ENCODE measurements at places on chromosomes 3 and 15.

DNA sequence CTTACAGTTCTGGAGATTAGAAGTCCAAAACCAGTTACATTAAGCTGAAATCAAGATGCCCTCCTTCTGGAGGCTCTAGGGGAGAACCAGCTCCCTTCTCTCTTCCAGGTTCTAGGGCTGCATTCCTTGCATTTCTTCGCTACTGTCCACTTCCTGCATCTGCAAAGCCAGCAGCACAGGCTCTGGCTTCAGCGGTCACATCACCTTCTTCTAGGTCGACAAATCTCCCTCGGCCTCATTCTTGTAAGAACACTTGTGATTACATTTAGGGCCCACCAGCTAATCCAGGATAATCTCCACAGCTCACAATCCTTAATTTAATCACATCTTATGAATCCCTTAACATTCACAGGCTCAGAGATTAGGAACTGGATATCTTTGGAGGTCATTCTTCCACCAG, 73.8 kb downstream of the MINAR1 start:
- no peak for DNase-seq

- no peak for DNase-seq
These were observed 1.2 kb downstream of the PRICKLE2 start for GRCh38 chr3:64223791-64224745.

DNA sequence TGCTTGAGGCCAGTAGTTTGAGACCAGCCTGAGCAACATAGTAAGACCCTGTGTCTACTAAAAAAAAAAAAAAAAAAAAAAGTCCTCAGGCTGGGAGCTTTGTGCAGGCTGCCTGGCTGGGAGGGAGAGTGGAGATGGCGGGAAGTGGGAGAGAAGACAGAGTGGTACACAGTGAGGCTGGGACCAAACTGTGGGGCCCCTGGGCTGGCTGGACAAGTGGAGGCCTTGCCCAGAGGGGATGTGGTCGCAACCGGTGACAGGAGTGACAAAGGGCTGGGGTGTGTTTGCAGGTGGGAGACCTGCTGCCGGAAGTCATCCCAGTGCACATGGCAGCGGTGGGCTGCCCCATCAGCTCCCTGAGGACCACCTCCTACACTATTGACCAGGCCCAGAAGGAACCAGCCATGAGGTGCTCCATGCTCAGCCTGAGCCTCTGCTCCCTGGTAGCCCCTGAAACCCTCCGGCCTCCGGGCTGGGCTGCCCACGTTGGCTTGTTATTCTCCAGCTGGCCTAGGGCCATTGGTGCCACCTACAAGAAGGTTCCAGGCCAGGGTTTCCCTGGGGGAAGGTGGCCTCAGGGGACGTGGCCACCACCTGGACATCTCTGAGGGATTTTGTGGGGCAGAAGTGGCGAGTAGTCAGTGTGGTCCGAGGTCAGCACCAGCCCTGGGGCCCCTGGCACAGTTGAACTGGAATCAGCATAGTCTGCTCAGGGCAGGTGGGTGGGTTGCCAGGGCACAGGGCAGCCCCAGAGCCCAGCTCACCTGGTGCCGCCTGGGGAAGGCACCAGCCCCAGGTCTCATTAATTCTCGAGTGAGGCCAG, 22.7 kb downstream of the ACAA1 start:
- DNase-seq: no peak

GRCh38 chr3:70811880-70812279, 499.4 kb upstream of the MDFIC2 start:
- no peak for DNase-seq

GRCh38 chr3:120048355-120049041, 45.7 kb downstream of the GSK3B start:
- DNase-seq: no peak

DNA sequence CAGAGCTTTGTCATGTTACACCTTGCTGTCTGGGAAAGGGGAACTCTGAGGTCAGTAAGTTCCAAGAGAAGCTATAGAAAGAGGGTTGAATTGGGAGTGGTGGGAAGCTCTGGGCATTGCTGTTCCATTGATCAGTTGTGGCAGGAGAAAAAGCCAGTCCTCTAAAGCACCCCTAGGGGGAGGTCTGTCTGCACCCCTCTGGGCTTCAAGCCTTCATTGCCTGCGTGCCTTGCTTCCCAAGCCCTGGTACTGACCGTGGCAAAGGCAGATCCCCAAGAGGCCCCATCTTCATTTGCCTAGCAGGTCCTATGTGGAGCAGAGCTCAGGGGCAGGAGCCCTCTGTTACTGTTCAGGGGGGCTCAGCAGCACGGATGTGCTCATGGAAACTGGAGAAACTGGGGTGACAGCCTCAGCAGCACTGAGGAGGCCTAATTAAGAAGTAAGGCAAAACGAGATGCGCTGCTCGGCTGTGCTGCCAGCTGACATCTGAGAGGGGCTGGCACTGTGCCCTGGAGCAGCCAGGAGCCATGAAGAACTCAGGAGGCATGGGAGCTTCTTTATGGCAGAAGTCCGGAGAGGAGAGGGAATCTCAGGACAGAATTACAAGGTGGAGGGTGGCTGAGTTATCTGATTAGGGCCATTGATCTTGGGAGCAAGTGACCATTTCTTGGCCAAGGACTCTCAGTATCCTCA, 270.9 kb downstream of the RPLP1 start:
- no peak for DNase-seq

- DNase-seq: no peak
These were observed 10.4 kb downstream of the INO80 start for GRCh38 chr15:41105348-41106334.

- no peak for DNase-seq
These were observed 355.1 kb downstream of the CLSTN2 start for GRCh38 chr3:140290105-140290504.

DNA sequence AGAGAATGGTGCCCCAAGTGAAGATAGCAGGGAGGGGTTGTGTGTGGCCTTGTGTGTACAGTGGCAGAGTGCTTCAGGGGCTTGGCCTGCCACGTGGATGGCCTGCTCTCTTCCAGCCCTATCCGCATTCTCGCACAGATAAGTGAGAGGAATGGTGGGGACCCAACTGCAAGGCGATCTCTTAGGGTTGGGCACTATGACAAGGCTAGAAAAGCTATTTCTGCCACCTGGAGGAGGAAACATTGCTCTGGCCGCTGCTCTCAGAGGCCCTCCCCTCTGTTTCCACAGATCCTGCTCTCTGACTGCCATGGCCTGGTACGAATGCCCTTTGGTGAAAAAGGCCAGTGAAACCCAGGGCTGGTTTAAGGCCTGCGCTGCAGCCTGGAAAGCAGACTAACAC, 20.6 kb downstream of the EEFSEC start:
- DNase-seq: no peak

DNA sequence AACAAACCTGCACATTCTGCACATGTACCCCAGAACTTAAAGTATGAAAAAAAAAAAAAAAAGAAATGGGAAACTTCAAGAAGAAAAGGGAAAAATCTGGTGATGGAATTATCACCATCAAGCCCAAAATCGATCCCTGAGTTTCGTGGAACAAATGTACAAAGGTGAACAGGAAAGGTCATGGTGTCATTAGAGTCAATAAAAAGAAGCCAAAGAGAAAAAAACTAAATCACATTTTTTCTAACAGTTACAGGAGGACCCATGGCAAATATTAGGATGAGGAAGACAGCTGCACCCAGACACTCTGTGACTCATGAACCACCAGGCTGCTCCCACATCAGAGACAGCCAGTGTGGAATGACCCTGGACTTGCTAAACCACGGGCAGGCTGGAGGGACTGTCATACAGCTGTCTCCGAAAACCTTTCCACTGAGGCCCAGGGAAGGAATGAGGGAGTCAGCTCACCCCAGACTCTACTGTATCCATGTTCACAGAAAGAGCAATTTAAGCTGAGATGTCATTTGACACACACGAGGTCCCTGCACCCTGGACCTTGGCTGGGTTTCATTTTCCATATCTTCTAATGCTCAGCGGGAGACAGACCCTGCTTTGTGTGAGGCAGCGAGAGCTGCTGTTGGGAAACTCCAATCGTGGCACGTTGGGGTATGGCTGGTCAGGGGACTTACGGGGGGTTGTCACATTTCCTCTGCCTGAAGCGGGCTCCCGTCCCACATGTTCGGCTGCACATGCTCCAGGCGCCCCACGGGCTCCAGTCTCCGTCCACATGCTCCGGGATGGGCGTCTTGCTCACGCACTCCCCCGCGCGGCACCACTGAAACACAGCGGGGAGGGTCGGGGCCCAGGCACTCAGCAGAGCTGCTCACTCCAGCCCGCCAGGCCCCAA, 210.2 kb downstream of the ADAMTS17 start:
- DNase-seq: peak; percentile 28

DNA sequence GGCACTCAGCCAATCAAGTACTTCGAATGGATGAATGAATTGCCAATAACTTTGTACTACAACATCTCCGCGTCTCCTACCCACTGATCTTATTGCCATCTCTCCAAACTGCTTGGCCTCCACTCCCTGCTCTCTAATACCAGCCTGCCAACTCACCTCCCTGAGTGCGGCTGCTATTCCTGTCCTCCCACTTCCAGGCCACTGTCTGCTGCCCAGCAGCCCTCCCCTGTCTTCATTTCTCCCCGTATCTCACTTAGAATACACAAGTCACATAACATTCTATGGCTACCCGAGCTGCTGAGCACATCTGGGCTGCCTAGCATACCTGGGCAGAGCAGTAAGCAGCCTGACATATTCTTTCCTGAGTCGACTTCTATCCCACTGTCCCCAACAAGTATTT, 149.9 kb upstream of the LRTM1 start:
- no peak for DNase-seq

DNA sequence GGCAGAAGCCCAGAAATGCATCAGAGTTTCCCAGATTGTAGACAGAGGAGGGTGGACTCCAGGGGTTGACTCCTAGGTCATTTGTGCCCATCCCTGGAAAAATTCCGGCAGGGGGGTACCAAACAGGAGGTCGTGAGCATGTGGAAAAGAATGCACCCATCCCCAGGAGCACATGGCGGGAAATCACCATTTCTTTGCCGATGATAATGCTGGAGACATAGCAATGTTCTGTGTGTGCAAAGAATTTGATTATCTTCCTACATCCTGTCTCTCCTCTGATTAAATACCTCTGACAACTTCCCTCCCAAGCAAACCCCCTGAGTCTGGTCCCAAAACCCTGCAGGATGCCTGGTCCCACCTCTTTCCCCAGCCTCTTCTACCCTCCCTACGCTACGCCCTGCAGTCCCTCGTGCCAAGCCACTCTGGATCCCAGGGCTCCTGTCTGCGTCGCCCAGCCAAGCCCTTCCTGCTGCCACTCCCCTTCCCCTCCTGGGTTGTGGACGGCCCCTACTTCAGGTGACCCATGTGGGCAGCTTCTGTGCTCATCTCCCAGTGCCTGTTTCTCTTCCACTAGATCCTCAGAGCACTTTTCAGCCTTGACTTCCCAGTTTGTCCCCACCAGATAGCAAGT, 15.8 kb downstream of the WNT7A start:
- DNase-seq: no peak

- no peak for DNase-seq
These were observed 135.8 kb upstream of the RORA start for GRCh38 chr15:61364871-61365270.

DNA sequence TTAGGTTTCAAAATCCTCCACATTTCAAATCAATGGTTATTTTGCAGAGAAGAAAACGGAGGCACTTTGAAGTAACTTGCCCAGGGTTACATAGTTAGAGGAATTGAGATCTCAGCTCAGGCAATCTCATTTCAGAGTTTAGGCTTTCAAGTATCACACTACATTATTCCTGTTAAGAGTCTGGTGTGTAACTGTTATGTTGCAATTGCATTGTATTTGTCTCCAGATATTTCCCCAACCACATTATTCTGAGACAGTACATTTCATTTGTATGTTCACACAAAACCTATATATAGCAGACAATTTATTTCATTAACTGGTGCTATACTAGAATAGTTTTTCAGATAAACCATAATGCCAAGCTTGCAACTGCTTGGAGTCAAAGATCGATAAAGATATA, 154.2 kb upstream of the TSPAN3 start:
- no peak for DNase-seq

DNA sequence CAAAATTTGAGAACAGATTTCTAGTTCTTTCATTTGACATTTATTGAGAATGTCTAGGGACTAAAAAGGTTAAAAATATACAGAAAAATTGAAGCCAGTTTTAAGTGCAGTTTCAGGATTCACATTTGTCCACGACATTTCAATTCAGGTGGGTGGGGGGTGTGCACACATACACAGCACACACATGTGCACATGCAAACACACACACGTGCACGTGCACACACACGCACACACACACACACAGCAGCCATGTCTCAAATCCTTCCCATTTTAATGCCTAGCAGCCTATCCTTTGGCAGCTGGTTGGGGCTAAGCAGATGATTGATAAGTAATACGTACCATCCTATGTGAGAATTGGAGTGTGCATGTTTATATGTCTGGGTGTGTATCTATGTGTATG, 238.3 kb upstream of the TRIM42 start:
- DNase-seq: no peak

DNA sequence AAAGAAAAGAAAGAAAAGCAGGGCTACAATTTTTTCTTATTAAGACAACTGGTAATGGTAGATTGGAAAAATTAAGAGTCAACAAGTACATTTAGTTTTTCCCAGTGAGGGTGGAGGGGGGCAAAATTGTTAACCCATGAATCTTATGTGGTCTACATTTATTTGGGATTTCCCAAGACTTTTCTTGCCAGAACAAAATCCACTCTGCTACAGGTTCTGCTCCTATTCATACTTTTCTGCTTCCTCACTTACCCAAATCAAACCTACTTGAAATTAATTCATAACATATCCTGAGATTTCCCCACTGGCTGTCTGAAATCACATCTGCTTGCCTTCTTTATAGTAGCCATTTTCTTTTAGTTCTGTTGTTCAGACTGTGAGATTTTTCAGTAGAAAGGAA, 41.1 kb downstream of the VGLL3 start:
- DNase-seq: no peak

DNA sequence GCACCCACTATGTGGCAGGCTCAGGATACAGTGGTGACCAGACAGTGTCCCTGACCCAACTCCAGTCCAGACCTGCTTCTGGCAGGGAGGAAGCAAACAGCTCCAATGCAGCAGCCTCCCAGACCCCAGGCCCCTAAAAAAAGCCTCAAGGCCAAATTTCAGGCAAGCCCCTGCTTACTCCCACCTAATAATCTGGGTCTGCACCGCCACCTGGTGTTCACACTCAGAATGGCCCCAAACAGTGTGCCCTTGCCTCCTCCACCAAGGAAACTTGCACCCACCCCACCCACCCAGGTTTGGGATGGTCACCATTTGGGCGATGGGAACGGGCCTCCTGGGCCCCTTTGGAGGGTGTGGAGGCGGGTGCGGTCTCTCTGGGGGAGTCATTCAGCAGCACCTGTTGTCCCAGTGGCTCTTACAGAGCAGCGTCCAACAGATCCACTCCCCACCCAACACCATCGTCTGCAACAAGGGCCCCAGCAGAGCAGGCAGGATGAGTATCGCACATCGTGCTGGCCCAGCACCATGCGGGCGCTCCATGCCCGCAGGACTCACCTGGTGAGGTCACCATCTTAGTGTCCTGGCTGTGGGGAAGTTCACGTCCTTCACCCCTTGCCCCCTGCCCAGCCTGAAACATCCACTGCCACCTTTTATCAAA, 17.3 kb downstream of the C3orf18 start:
- DNase-seq: peak; percentile 51

- DNase-seq: no peak
These were observed 86.7 kb downstream of the THBS1 start for GRCh38 chr15:39667382-39668127.
